ENCODE measurements at places on chromosomes 2 and 18.
A peak's percentile ranks its signal among the peaks of the same experiment; 100 is the strongest.

DNA sequence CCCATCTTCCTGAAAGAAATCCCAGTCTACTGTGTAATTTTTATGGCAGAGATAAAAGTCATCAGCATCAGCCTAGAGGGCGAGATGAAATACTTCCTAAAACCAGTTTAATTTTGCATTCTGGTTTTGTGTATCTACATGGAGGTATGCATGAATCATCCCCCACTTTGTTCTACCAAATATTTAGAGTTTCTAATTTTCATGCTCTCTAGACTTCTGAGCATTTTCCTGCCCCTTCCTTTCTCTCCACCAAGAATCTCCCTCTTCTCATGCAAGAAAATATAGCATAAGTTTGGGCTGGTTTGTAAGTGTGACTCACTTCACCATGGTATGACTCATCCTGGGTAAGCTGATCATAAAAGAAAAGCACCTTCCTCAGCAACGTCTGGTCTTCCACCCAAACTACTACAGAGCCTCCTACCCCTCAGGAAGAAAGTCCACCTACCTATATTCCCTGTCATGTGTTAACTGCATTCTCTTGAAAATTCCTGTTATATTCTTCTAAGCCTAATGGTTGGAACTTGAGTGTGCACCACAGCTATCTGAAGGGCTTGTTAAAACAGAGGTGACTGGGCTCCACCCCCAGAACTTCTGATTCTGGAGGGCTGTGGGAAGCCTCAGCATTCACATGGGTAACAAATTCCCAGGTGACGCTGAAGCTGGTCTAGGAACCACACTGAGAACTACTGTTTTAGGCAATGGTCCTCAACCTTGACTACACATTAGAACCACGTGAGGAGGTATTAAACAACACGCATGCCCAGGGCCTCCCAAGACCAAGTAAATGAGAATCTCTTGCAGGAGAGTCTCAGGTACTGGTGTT is 37.4 kb upstream of the RAPGEF4 start:
- DNase-seq: no peak

- DNase-seq: no peak
Measured at GRCh38 chr2:27860111-27860510, 30.1 kb downstream of the RBKS start.

GRCh38 chr18:71374294-71375000 is 1085.6 kb downstream of the SOCS6 start:
- no peak for DNase-seq

GRCh38 chr2:71602581-71602980 is 149.2 kb downstream of the DYSF start:
- no peak for DNase-seq

- DNase-seq: no peak
Measured at GRCh38 chr2:131016826-131017741, 76.2 kb downstream of the FAM168B start.

GRCh38 chr2:186201371-186201770 is 284.7 kb upstream of the ZC3H15 start:
- no peak for DNase-seq

- DNase-seq: no peak
Measured at GRCh38 chr2:17791121-17791816, 25.0 kb upstream of the MSGN1 start.

DNA sequence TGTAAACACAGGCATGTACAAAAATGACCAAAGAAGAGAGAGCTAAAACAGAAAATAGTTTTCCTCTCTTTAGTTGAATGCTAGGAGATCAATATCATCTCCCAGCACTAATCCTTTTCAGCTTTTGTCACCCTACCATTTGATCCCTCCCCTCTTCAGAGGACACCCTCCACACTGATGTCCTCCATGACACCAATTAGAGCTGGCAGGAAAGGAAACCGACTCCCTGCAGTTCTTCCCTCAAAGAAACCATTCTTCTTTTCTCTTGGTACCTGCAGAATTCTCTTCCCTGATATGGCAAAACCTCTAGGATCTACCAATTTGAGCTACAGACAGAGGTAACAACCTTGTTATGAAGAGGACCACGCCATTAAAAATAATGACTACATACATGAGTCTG is 5.3 kb downstream of the EPB41L3 start:
- no peak for DNase-seq

GRCh38 chr18:48820483-48821250 is 130.1 kb downstream of the SMAD7 start:
- DNase-seq: no peak

DNA sequence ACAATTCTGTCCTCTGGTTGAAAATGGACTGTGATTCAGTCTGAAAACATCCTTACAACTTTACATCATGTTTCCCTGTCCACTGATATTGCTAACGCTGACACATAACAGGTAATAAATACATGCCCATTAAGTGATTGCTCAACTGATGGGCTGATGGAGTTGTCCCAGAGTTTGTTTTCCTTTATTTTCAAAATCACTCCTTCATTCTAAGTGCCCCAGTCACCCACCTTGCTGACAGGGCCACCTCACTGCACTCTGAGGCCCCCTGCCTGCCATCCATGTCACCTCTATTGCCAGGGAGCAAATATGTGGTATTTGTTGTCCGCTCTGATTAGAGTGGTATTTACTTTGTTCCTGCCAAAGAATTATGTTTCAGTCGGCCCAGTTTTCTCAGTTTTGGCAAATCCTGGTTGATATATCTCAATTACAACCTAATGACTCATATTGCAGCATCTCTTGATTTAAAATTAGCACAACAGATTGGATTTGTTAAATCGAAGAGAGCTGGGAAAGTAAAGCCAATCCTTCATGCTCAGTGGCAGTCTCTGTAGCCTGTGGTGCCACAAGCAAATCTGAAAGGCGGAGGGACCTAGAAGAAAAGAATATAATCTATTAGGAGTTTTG is 105.1 kb downstream of the RDH14 start:
- no peak for DNase-seq

DNA sequence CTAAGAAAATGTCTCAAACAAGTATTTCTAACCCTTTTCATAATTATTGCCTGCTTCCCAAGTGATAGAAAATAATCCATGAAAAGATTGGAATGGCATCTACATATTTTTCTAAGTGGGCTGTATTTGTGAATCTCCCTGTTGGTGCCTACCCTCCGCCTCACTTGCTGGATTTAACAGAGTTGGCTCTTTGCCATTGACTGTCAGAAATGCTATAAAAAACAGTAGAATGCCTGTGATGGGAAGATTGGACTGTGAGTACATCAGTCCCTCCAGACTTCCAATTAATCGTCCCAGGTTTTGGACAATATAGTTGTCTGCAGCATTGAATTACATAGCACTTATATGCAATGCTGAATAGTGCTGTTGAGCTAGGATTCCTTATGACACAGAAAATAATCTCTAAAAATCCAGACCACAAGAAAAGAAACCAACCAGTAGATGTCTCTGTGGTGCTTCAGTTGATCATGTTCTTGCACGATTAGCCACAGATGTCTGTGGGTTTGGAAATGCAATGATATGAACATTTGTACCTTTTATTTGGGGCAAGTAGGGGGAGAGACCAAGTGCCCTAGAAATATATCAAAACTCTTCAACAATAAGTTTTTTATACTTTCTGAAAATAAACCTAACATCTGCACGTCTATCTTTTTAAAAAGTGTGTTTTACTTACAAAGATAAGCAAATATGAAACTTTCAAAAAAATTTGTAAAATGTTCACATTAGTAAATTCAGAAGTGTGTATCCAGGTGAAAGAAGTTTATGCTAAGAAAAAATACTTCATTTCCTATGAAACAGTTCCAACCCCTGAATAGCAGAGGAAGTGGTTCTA is 88.5 kb downstream of the DYNAP start:
- DNase-seq: no peak

DNA sequence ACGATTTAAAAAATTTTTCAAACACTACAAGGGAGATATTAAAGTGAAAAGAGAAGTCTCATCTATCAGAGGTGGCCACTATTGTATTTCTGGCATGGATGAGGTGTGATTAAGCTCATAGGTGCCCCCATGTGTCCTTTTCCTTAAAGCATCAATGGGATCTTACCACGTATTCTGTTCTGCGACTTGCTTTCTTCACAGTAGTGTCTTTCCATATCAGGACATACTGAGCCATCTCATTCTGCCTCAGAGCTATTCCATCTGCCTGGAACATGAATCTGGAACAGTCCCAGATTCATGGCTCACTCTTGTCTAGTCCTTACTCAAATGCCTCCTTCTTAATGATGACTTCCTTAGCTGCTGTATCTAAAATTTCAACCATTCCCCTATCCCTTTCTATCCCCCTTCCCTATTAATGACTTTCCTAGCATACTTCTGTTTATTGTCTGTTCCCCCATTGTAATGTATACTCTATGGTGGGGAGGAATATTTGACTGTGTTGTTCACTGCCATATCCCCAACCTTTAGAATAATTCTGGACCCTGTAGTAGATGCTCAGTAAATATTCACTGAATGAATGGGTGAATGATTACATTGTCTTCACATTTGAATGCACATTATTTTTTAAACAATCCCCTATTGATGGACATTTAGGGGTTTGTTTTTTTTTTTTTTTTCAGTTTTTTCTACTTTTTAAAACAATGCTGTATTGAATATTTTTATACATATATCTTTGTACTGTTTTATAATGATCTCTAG is 11.1 kb downstream of the STAMBP start:
- DNase-seq: no peak

DNA sequence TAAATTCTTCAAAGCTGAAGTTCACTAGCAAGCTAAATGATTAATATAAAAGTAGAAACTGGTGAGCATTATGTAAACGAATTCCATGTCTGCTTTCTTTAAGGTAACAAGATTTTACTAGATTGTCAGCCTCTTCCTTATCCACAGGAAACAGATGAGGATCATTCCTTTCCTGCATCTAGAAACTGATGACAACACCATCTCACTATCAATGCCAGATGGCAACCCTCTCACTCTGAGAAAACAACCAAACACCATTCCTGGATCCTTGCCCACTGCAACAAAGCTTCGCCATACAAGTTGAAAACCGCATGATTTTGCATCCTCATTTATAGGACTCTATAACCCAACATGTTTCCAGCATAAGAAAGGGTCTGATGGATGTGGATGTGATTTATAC is 122.9 kb downstream of the ZNF521 start:
- no peak for DNase-seq

- DNase-seq: no peak
Measured at GRCh38 chr2:173298536-173299097, 56.1 kb upstream of the CDCA7 start.

DNA sequence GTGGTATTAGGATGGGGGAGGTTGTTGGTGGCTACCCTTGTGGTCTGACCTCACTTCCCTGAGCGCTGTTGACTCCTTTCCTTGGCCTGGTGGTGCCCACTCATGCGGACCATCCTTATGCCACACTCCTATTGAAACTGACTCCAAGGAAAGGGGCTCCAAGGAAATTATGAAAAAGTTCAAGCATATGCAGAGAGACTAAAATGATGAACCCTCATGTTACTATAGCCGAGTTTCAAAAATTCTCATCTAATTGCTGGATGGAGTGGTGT is 96.2 kb upstream of the STPG4 start:
- no peak for DNase-seq

GRCh38 chr18:32724071-32724749 is 48.6 kb downstream of the KLHL14 start:
- DNase-seq: no peak

GRCh38 chr2:96344011-96344410 is 8.4 kb downstream of the NCAPH start:
- DNase-seq: peak; percentile 27

GRCh38 chr2:206392118-206392517 is 51.2 kb upstream of the ADAM23 start:
- no peak for DNase-seq

GRCh38 chr18:6323319-6323889 is 91.3 kb downstream of the L3MBTL4 start:
- no peak for DNase-seq

- no peak for DNase-seq
Measured at GRCh38 chr18:11518788-11519685, 90.4 kb upstream of the SLC35G4 start.

GRCh38 chr2:88896971-88897370 is 205.5 kb downstream of the RPIA start:
- no peak for DNase-seq

DNA sequence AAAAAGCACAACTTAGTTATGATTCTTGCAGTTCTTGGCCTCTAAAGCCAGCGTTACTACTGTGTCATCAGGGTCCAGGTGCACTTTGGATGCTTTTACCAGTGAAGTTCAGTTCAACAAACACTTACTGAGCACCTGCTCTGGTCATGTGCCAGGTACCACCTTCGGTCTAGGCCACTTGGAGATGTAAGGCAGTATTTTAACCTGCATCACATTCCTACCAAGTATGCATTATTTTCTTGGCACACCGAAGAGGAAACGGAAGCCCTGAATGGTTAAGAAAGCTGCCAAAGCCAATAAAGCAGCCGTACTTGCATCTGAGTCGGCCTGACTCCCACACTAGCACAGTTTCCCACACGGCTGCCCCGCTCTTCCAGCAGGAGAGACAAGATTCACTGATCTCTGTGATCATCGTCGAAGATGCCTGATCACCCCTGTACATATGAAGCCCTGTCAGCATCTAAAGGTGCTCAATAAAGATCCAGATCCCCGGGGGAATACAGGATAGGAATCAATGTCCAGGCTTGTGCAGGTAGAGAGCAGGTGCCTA is 427.1 kb downstream of the EIPR1 start:
- DNase-seq: no peak

DNA sequence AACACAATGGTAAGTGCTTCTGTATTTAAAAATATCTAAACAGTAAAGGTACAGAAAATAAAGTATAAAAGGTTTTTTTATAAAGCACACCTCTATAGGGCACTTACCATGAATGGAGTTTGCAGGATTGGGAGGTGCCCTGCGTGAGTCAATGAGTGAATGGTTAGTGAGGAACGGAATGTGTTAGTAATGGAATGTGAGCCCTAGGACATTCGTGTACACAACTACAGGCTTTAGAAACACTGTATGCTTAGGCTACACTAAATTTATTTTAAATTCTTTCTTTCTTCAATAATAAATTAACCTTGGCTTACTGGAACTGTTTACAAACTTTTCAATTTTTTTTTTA is 337.9 kb upstream of the SLC39A10 start:
- DNase-seq: no peak

- DNase-seq: no peak
Measured at GRCh38 chr18:23882616-23883276, 131.8 kb upstream of the TTC39C start.

- DNase-seq: no peak
Measured at GRCh38 chr18:33560686-33561370, 17.2 kb upstream of the ASXL3 start.

DNA sequence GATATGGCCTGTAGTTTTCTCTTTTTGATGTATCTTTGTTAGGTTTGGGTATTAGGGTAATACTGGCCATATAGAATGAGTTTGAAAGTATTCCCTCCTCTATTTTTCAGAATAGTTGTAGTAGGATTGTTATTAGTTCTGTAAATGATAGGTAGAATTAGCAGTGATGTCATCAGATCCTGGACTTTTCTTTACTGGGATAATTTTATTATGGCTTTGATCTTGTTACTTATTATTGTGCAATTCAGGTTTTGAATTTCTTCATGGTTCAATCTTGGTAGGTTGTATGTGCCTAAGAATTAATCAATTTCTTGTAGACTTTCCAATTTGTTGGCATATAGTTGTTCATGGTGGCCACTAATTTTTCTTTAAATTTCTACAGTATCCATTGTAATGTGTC is 916.6 kb downstream of the CCDC85A start:
- no peak for DNase-seq

GRCh38 chr2:235963853-235964577 is 204.2 kb downstream of the GBX2 start:
- no peak for DNase-seq

Measured in activated gamma-delta T cell treated with anti-CD3 and anti-CD28 coated beads, Interleukin-2, amount 50 U/mL, for 16 hours (primary cell).